Tibial artery (tissue), 4 donors: ENCODE measurements at places on chromosomes 13 and 19.

DNA sequence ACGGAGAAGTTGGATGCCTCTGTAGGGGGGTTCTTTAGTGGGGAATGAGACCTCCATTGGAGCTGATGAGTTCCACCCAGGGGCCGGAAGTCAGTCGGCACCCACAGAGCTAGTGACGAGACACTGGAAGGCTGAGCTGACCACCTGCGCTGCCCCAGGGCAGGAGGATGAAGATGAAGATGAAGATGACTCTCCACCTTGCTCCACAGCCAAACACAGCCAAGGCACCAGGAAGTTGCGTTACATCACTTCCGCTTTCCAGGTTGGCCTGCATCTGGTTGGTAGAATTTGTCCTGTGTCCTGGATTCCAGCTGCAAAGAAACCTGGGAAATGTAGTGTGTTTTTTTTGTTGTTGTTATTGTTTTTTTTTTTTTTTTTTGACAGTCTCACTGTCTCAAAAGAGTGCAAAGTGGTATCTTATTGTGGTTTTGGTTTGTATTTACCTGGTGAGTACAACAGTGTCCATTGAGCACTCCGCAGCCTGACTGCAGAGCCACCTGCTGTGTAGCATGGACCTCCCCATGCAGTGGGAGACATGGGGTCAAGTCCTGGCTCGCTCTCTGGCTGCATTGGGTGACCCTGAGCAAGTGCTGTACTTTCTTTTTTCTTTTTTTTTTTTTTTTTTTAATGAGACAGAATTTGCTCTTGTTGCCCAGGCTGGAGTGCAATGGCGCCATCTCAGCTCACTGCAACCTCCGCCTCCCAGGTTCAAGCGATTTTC lies 1.9 kb downstream of the TBC1D17 start:
- no peak for DNase-seq

DNA sequence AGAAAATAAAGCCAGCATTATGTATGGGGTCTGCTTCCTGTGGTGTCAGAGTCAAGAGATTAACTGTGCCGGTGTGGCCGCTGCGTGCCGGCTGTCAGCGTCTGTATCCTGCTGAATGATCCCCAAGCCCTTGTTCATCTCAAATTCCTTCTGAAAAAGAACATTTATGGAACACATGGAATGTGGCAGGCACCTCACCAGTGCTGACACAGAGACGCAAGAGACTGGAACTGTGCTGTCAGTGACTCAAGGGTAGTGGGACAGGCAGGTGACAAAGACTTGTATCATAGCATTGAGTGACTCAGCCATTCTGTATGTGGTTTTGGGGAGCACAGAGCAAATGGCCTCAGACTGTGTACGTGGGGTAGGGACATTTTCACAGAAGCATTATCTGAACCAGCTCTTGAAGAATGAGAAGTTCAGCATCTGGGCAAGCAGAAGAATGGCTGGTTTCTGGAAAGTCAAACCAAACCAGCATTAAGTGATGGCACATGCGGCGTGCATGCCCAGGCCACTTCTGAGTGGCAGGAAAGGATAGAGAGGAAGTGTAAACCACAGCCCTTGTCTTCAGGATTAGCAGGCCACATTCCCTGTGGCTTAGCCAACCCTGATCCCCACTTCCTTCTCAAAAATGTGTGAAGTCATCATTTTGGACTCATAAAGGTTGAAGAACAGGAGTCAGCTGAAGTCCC lies 54.0 kb upstream of the IRS2 start:
- no peak for DNase-seq

- DNase-seq = no peak
Measured at GRCh38 chr13:67935626-67936025, 705.5 kb upstream of the PCDH9 start.

DNA sequence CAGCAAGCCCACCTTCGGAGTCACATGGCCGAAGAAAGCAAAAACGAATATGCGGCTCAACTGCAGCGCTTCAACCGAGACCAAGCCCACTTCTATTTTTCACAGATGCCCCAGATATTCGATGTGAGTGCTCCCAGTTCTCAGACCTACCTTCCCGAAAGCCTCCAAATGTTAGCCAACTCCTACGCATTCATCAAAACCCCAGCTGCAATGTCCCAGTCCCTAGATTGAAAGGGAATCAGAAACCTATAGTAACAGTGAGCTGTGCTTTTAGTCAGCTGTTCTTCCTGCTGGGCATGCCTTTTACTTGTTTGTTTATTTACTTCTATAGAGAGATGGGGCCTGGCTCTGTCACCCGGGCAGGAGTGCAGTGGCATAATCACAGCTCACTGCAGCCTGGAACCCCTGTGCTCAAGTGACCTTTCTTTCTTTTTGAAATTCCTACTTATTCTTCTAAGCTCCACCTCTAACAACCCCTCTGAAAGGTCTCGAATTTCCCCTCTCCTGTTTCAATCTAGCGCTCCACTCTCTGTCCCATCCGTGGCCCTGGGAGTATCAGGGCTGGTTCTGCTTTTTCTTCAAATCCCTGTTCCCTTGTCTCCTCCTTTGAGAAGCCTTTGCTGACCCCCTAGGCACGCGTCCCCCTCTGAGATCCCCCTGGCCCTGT lies 4.4 kb downstream of the TRIP10 start:
- no peak for DNase-seq

- DNase-seq = no peak
Measured at GRCh38 chr13:108049211-108049610, 166.1 kb downstream of the LIG4 start.

GRCh38 chr19:18475762-18476331 lies 37.9 kb upstream of the ISYNA1 start:
- no peak for DNase-seq
